ENCODE measurements at places on chromosomes 5 and 9. TPM values are rescaled to one million over a fixed set of nuclear protein-coding genes. Genes with fewer than 3 reads are reported as not detected.

The PCDHB14 gene
- total RNA-seq: not detected

The CYLC2 gene
- not detected for total RNA-seq

The SGCD gene
- 0.42 TPM for total RNA-seq

The TRMT10B gene
- 5.9 TPM for total RNA-seq

The CDC20B gene
- not detected for total RNA-seq

The SPINK13 gene
- total RNA-seq: not detected

The F2R gene
- 12.7 TPM for total RNA-seq

The PRSS3 gene
- not detected for total RNA-seq
